ENCODE measurements at places on chromosomes 4 and X.
A peak's percentile ranks its signal among the peaks of the same experiment; 100 is the strongest.

- no peak for DNase-seq
Observed at GRCh38 chr4:13262816-13263215, 221.3 kb downstream of the RAB28 start.

DNA sequence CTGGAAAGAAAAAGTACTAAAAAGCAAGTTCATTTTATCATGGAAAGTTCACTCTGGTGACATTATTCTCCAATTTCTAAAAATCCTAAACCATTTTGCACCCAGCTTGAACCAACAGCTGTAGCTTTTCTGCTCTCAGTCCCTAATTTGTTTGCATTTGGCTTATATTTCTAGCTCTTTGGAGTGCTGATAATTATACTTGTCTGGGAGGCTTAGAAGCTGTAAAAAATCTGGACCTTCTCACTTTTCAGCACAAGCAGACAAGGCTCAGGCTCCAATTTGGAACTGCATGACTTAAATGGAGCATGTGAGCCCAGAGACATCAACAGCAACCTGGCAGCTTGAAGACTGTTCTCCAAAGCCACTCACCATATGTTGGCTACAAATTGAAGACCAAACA is 170.9 kb upstream of the PCDH18 start:
- DNase-seq: no peak

- no peak for DNase-seq
Observed at GRCh38 chr4:125306112-125306511, 8.6 kb upstream of the FAT4 start.

- DNase-seq: no peak
Observed at GRCh38 chr4:87806520-87806919, 7.2 kb downstream of the IBSP start.

- DNase-seq: no peak
Observed at GRCh38 chr4:52848254-52848653, 13.9 kb upstream of the RASL11B start.

GRCh38 chr4:5960252-5960880 is 57.9 kb downstream of the C4orf50 start:
- DNase-seq: no peak

DNA sequence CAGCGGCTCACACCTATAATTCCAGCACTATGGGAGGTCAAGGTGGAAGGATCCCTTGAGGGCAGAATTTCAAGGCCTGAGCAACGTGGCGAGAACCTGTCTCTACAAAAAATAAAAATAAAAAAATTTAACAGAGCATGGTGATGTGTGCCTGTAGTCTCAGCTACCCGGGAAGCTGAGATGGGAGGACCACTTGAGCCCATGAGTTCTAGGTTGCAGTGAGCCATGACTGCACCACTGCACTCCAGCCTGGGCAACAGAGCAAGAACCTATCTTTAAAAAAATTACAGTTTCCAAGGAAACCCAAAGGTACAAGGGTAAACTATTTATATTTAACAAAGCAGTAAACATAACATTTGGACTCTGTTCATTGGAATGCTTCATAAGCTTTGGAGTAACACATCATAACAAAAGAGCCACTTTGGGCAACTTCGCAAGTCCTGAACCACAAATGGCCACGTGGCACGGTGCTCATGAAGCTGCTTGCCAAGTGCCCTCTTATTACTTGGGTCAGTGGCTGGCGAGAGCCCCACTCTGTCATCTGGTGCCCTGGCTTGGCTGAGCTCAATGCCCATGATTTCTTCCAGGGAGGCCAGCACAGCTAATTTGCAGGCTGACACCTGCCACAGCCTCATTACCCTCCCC is 165.6 kb downstream of the SH3KBP1 start:
- DNase-seq: no peak

DNA sequence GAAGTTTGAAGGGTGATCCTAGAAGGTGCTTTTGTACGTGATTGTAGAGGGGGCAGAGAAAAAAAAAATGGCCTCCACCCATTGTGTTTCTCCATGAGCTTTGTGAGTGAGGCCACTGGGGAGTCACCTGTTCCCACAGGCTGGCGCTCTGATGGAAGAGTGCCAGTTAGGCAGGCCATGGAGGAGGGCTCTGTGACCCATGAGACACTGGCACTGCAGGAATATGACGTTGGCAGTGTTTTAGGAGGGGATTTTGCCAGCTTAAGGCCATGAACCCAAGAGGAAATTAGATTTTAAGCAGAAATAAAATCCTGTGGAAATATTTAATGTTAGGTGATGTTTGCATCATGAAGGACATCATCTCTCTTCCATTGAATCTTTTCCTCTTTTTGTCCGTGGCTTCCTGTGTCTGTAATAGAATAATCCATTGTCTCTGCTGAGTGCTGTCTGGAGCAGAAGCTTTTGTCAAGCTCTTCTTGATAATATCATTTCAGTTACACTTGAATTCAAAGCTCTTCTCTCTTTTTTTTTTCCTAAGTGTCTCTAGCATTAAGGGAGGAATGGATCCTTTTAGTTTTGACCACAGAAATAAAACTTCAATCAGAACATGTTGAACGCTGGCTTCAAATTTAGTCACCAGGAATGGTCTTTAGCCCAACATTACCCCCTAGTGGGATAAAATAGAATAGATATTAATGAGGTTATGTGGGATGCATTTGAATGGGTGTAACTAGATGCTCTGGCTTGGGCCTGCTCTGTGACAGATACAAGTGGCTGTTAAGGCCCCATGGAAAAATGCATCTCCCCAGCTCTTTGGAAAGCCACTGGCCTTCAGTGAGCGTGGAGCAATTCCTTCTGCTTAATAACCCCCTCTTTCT is 41.0 kb upstream of the UCP1 start:
- peak; percentile 67 for DNase-seq

GRCh38 chrX:72685018-72685417 is 29.1 kb downstream of the PHKA1 start:
- no peak for DNase-seq

- DNase-seq: peak; percentile 36
Observed at GRCh38 chrX:12901486-12901885, 4.9 kb upstream of the TLR8 start.

DNA sequence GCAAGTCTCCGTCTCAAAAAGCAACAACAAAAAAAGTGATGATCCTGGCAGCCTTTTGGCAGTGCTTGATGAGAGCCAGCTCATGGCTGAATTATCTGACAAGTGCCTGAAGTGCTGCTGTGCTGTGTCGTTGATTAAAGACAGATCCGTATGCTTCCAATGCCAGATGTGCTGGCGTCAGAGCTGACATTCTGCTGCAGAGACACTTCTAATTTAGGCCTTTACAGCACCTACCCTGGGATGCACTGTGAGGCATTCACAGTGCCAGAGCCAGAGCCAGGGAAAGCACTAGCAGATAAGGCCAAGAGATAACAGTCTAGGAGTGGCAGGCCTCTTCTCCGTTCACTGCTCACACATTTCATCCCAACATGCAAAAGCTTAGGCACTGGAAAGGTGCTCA is 995.5 kb downstream of the RAB28 start:
- no peak for DNase-seq

DNA sequence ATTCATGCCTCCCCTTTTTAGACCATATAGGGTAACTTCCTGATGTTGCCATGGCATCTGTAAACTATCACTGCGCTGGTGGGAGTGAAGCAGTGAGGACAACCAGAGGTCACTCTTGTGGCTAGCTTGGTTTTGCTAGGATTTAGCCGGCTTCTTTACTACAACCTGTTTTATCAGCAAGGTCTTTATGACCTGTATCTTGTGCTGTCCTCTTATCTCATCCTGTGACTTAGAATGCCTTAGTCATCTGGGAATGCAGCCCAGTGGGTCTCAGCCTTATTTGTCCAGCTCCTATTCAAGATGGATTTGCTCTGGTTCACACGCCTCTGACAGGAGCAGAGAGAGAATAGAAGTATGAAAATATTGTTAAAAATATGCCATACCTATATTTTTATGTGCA is 355.7 kb downstream of the ADGRL3 start:
- no peak for DNase-seq

DNA sequence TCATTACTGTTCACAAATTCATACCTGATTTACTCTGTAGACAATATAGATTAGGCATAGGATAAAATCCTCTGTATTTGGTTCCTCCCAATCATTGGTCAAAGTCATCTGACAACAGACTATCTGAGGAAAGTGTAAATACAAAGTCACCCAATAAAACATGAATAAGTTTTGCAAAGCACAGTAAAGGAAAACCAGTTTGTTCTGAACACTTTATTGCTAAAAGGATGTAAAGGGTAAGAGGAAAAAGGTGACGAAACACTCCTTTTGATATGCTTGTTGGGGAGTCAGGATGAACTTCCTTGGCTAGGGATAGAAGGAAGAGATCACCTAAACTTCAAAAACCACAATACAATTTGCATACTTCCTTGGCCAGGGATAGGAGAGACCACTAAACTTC is 10.9 kb downstream of the MAD2L1 start:
- DNase-seq: no peak

DNA sequence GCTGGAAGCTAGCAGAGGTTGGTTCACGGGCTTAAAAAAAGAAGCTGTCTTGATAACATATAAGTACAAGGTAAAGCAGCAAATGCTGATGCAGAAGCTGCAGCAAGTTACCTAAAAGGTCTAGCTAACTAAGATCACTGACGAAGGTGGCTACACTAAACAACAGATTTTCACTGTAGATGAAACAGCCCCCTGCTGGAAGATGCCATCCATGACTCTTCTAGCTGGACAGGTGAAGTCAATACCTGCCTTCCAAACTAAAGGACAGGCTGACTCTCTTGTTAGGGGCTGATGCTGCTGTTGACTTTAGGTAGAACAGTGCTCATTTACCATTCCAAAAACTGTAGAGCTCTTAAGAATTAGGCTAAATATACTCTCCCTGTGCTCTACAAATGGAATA is 99.5 kb downstream of the FBXW7 start:
- DNase-seq: no peak

GRCh38 chr4:36208893-36209473 is 35.3 kb downstream of the ARAP2 start:
- DNase-seq: no peak

DNA sequence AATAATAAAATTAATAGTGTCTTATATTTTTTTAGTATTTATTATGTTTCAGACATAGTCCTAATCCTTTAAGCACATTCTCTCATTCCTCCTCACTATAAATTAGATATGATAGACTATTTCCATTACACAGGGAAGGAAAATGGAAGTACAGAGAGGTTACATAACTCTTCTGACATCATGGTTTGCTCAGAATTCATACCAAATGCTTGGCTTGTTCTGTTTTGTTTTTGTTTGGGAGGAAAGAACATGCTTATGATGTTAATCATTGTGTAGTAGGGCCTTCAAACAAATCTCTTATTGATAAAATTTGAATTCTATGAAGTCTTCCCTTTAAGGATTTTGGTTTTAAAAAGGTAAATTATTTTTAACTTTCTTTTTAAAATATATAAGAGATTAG is 59.5 kb downstream of the RXFP1 start:
- no peak for DNase-seq

DNA sequence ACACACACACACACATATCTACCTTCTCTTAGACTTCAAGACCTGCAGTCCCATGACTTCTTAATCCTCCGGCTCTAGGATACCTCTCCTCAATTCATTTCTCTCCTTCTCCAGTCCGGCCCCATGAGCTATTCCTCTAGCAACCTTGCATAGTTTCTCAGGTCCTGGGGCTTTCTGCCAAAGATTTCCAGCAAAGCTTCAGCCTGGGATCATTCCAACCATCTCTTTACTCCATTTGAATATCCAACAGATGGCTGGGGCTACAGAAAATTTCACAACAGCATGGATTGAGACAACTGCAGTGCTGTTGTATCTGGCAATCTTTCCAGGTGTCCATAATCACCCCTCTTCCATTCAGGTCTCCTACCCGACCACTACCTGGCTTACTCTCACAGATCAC is 184.1 kb downstream of the DCHS2 start:
- no peak for DNase-seq

GRCh38 chr4:113756005-113756410 is 5.5 kb downstream of the CAMK2D start:
- no peak for DNase-seq

Measured in inflammatory macrophage (primary cell).